ENCODE measurements at places on chromosomes 6 and 20.

- DNase-seq: no peak
Measured at GRCh38 chr6:140388192-140388802, 1013.8 kb upstream of the CITED2 start.

DNA sequence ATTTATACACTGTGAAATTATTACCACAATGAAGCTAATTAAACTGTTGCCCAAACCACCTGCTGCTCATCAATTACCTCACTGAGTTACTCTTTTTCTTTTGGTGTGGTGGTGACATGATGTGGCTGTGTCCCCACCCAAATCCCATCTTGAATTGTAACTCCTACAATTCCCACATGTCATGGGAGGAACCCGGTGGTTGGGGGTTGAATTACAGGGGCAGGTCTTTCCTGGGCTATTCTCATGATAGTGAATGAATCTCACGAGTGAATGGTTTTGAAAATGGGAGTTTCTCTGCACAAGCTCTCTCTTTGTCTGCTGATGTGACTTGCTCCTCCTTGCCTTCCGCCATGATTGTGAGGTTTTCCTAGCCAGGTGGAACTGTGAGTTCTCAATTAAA, 145.0 kb downstream of the LRRC1 start:
- no peak for DNase-seq

GRCh38 chr6:96990462-96990861, 65.9 kb downstream of the KLHL32 start:
- DNase-seq: no peak

- DNase-seq: no peak
Measured at GRCh38 chr6:81801489-81801888, 49.0 kb upstream of the TENT5A start.

- no peak for DNase-seq
Measured at GRCh38 chr6:35214869-35215664, 1.3 kb downstream of the SCUBE3 start.

DNA sequence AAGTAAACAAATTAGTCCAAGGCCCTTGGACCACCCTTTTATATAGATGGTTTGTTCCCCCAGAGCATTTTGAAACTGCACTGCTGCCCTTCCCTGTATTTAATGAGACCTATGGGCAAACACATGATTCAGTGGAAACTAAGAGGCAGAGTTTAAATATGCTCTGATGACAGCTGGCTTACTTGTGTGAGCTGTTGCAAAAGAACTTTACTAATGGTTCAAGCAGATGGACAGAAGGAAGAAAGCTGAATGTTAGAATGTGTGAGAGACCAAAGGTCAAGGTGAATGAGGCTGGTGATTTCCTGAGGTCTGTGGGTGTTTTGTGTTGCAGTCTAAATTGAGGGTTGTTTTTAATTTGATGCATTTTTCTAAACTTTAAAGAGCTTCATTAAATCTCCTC, 123.0 kb upstream of the CEP162 start:
- no peak for DNase-seq

GRCh38 chr20:10919396-10920140, 245.8 kb upstream of the JAG1 start:
- no peak for DNase-seq

GRCh38 chr20:57907131-57908000, 197.6 kb upstream of the PMEPA1 start:
- no peak for DNase-seq

GRCh38 chr6:37306624-37307222, 47.1 kb upstream of the RNF8 start:
- no peak for DNase-seq

- DNase-seq: no peak
Measured at GRCh38 chr6:157727629-157728182, 95.3 kb upstream of the SNX9 start.

GRCh38 chr6:106194949-106195921, 109.1 kb downstream of the PRDM1 start:
- DNase-seq: no peak

DNA sequence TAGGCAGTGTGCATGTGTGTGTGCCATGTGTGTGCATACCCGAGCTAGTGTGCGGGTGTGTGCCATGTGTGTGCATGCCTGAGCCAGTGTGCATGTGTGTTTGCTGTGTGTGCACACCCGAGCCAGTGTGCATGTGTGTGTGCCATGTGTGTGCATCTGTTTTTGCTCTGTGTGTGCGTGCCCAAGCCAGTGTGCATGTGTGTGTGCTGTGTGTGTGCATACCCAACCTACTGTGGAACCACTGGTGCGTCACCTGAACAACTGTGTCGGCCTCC, 5.7 kb downstream of the RBBP8NL start:
- DNase-seq: no peak

DNA sequence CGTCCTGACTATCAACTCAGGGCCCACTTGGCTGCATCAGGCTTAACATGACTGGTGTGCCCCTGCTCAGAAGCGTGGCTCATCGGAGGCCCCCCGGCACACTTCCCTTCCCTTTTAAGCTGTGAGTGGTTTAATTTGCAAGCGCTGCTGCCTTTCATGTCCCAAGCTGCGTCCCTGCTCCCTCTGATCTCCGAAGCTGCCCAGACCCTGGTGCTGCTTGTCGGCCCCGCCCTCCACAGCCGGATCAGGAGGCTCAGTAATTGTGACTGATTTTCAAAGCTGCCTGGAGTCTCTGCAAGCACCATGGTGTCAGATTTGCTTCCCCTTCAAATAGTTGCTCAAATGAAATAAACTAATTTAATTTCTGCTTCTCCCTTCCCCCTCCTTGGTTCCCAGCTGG, 71.1 kb downstream of the CDH22 start:
- no peak for DNase-seq

DNA sequence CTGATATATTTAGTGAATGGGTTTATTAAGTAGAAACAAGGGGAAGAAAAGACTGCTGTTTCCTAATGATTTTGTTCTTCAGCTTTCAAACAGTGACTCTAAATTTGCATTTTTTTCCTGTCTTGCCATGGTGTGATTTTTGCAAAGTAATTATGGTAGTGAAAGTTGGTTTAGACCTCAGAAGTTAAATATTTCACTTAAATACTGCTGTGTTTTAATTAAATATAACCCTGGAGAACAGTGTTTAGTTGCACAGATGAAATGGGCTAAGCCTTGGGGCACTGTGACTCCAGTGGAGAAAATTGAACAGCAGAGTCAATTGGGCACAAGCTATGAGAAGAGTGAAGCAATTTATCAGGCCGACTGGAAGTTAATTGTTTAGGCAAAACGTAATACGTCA, 111.1 kb upstream of the MCHR2 start:
- no peak for DNase-seq

DNA sequence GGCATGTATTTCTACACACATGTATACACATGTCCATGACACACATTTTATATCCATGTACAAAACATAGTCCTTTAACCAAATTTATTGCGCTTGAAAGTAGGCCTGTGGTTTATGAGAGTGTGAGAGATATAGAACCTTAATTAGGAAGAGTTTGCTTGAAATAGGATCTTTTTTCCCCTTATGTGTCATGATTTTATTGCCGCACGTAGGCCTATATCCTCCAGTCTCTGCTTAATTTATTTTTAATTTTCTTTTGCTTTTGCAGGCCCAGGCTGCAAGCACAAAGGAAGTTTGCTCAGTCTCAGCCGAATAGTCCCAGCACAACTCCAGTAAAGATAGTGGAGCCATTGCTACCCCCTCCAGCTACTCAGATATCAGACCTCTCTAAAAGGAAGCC, 205.9 kb downstream of the JARID2 start:
- no peak for DNase-seq

GRCh38 chr20:50957798-50958614, at the start of gene DPM1:
Gene DPM1, minus strand, starts transcription at chr20:50958532. Its CDS starts 9 bp downstream, at chr20:50958523.
- peak; percentile 93 for DNase-seq

DNA sequence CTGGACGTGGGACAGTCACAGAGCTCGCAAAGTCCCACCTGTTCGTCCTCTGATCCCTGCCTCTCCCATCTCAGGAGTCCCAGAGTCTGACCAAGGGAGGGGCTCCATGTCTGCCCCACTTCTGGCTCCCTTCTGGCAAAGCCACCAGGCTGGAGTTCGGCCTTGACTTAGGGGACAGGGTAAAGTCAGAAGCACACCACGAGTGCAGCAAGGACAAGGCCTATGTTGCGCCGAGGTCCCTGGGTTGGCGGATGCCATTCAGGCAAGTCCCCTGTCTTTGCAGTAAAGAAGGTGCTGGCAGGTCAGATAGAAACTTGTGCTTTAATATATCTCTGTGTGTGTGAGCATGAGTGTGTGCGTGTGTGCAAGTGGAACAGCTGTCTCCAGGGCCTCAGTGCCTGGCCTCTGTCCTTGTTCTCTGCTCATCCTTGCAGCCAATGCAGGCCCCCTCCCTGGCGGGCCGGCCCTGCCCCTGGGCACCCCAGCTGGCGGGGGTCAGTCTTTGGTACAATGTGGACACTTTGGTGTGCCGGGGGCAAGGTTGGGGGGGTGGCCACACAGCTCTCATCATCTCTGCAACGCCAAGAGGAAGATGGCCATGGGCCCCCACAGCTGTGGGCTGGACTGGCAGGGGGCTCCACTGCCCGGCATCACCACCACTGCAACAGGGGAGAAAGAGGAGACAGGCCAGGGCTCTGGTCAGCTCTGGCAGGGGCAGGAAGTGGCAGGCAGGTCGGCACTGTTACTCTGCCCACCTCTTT, 60.7 kb downstream of the MDGA1 start:
- no peak for DNase-seq

- no peak for DNase-seq
Measured at GRCh38 chr6:143673669-143674068, 4.1 kb upstream of the PHACTR2 start.

DNA sequence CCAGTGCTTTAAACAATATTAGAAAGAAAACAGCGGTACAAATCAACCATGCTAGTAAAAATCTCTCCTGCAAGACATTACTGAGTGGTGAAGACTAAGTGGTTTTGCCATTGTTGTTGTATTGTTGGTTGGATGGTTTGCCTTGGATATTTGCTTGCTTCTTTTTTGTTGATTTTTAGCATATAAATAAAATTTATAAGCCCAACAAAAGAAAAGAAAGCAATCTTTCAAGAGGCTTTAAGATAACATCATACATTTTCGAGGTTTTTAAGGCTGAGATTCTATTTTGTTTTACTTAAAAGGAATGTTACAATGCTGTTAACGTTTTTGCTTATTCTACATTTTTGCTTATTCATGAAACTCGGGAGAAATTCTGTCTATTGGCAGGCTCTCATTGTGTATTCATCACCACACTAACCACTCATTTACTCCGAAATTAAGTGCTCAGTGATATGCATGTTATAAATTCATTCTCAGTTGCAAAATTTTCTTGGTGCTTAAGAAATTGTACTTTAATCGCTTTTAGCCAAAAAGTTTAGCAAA, 139.1 kb downstream of the LAMA2 start:
- no peak for DNase-seq

DNA sequence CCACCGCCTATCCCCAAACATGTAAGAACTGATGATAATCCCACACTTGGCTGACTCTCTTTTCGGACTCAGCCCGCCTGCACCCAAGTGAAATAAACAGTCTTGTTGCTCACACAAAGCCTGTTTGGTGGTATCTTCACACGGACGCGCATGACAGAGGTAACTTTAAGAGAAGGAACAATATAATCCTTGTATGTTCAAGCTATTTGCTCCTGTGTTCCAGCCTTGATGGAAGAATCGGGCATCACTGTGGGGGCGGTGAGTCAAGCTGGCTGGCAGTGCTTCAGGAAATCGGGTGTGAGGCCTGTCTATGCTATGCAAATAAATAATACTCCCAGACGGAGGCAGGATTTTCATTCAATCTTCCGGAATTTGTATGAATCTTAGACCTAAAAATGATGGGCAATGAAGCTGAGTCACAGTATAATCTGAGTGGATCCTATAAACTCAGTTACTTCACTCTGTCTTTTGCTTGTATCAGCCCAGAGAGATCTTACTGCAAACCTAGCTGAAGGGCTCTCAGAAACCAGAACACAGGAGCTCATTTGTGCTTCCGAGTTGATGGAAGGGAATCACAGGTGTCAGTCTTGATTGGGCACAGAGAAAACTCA, 45.2 kb upstream of the NT5E start:
- no peak for DNase-seq

GRCh38 chr20:7938058-7938457, 2.2 kb downstream of the HAO1 start:
- DNase-seq: no peak

- DNase-seq: no peak
Measured at GRCh38 chr6:149366267-149366921, 33.7 kb upstream of the SUMO4 start.

DNA sequence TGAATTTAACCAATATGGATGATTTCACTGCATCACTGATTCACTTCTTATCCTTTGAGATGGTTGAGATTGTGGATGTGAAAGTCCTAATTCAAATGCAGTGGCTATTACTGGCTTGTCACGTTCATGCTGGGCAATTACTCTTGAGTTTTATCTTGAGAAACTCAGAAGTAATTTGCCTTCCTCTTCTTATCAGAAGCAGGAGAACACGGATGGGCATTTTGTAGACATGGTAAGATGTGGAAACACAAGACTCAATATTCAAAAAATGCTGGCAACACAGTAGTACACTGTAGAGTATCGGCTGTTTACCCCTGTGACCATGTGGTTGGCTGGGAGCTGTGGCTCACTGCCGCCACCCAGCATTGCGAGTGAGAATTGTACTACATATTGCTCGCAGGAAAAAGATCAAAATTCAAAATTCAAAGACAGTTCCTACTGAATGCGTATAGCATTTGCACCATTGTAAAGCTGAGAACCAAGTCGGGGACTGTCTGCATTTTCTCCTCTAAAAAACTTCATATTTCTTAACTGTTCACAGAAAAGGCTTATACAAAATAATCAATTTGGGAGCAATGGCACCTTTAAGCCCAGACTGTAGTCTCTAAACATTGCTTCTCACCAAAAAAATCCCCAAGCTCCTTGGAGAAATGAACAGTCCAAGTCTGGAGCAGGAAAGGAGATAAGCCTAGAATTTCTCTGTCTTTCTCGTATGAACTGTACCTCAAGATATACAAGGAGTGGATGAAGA, 61.9 kb upstream of the ELOVL5 start:
- peak; percentile 57 for DNase-seq

GRCh38 chr6:118292558-118292957, 255.5 kb upstream of the PLN start:
- DNase-seq: no peak

Data from NB4 (cell line).